ENCODE measurements at places on chromosomes 7 and 10. TPM values are rescaled to one million over a fixed set of nuclear protein-coding genes. Genes with fewer than 3 reads are reported as not detected.

DNA sequence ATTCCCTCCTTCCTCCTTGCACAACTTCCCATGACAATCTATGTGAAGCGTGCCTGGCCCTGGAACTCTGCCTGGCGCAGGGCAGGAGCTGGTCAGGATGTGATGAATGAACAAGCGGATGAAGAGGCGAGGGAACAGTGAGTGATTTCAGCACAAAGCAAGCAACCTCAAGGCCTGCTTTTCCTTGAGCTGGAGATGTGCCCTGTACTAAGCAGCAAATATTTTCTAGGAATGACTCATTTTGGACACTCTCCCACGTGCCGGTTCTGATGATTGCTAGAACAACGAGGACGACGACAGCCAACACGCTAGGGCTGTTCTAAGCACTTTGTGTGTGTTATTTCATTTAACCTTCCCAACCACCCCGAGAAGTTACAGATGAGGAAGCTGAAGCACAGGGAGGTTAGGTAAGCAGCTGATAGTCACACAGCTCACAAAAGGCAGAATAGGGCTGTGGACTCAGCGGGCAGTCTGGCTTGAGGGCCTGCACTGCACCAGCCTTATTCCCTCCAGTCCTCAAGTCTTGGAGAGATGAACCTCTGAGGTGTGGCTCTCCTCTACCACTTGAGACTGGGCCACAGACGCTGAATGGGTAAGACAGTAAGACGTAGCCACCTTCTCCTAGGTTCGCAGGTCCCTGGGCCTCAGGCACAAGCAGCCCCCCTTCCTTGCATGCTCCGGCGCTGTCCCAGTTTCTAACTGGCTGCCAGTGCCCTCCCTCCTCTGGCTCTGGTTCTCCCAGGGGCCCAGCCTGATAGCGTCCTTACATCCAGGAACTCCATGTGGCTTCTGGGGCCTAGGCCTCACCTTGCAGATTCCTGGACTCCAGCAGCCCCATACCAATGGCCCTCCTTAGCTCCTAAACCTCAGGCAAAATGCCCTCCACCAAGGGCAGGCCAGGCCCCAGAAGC, 59.0 kb downstream of the YKT6 start:
- H3K4me1 ChIP-seq: peaks cover 34% of the 10 kb centered on the region
- no peaks in the 10 kb centered on the region for H3K27me3 ChIP-seq
- peak overlapping the region; percentile 64 for H3K27ac ChIP-seq
- no peaks in the 10 kb centered on the region for H3K36me3 ChIP-seq

The MSMB gene
- total RNA-seq: not detected

DNA sequence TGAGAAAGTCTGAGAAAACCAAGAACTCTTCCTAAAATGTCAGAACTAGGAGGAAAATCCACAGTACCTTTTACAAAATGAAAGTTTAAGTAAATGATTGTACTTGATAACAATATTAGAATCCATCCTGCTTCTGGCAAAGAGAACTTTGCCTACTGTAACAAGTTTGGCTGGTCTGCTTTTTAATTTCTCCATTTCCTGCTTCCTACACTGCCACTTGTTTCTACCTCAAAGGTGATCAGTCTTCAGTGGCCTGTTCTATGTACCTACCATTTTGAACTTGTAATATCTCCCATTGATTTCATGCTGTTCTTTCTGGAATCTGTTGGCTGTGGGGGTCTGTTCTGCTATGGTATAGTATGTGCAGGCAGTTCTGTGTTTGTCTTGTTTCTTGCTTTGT, 32.9 kb upstream of the CAPZA2 start:
- no peaks in the 10 kb centered on the region for H3K4me1 ChIP-seq
- H3K4me3 ChIP-seq: no peak overlapping the region
- H3K27me3 ChIP-seq: peaks cover 11% of the 10 kb centered on the region
- H3K27ac ChIP-seq: no peak overlapping the region

GRCh38 chr10:52308251-52309031, 5.6 kb upstream of the DKK1 start:
- H3K27ac ChIP-seq: no peak overlapping the region
- H3K36me3 ChIP-seq: peaks cover 1% of the 10 kb centered on the region
- no peak overlapping the region for H3K4me3 ChIP-seq
- no peaks in the 10 kb centered on the region for H3K4me1 ChIP-seq

DNA sequence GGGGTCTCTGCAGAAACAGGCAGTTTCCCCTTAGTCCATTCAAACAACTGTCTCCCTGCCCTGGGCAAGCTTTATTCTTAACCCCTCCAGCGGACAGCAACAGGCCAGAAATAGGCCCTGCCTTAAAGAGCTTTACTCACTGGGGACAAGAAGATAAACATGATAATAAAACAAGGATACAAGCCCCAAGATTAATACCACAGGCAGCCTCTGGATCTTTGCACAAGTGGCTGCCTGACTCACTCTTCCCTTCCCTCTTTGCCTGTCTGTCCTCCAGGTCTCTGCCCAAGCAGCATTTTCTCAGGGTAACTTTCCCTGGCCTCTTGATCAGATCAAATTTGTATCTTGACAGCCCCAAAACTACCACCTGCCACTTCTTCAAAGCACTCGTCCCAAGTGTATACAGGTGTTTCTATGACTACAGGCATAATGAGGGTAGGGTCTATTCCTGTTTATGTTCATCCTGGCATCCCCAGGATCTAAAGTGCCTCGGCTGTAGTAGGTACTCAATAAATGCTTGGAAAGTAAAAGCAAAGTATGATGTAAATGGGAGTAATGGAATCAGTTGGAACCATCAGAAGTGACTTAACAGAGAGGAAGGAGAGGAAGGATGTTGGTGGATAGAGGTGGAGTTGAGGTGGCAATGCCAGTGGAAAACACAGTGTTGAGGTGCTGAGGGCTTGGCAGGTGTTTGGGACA, 7.0 kb upstream of the CAMK2G start:
- H3K4me1 ChIP-seq: peaks cover 47% of the 10 kb centered on the region
- no peak overlapping the region for H3K4me3 ChIP-seq
- H3K36me3 ChIP-seq: no peaks in the 10 kb centered on the region
- no peak overlapping the region for H3K27ac ChIP-seq
- no peak for DNase-seq

DNA sequence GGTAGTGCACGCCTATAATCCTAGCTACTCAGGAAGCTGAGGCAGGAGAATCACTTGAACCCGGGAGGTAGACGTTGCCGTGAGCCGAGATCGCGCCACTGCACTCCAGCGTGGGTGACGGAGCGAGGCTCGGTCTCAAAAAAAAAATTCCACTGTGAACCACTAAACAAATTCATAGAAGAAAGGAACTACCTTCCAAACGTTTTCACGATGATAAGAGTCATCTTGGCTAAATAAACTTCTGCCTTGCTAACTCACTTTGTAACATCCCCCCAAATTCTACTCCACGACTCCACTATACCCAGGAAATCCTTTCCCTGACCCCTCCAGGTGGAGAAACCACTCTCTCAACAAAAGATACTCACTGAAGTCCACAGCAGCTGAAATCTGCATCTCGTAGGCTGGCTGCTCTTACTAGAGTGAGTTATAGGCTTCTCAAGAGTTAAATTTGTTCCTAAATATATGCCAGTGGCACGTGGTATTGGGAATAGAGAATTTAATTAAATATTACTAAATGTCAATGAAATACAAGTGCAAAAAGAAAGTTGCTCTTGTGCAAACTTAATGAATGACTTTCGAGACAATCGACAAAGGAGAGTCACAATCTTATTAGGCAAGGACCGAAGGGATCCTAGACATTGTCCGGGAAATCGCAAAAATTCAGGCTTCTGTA, 1.6 kb upstream of the GTF2I start:
- DNase-seq: no peak
- peak overlapping the region; percentile 85 for H3K4me3 ChIP-seq
- H3K4me1 ChIP-seq: peaks cover 51% of the 10 kb centered on the region
- peak overlapping the region; percentile 93 for H3K27ac ChIP-seq
- H3K36me3 ChIP-seq: peaks cover 5% of the 10 kb centered on the region

The ITPRID1 gene
- total RNA-seq: not detected

The TMEM26 gene
- total RNA-seq: not detected

The ZNF92 gene
- total RNA-seq: 14.7 TPM

DNA sequence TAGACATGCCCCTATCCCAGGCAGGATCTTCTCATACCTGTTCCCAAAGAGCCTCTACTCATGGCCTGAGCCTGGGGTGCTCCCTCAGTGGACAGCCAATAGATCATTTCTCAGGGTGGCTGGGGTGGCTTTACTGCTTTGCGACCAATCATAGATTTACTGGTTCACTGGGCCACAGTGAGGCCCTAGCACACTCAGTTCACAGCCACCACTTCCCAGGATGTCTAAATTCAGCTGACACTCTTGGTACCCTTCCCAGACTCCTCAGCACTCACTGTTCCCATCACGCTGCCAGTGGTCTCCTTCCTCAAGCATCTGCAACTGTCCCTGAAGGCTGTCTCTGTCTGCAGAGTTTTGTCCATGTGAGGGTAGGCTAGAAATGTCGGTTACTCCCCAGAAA, 50.6 kb downstream of the ARHGAP22 start:
- H3K27me3 ChIP-seq: peaks cover 3% of the 10 kb centered on the region
- no peaks in the 10 kb centered on the region for H3K36me3 ChIP-seq
- no peak overlapping the region for H3K27ac ChIP-seq
- no peak for DNase-seq
- H3K4me1 ChIP-seq: no peaks in the 10 kb centered on the region

DNA sequence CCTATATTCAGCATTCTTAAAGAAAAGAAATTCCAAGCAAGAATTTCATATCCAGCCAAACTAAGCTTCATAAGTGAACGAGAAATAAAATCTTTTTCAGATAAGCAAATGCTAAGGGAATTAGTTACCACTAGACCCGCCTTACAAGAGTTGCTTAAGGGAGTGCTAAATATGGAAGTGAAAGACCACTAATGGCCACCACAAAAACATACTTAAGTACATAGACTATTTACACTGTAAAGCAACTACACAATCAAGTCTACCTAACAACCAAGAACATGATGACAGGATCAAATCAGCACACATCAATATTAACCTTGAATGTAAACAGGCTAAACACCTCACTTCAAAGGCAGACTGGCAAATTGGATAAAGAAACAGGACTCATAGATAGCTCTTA, 42.2 kb upstream of the NME8 start:
- no peak overlapping the region for H3K27ac ChIP-seq
- H3K4me3 ChIP-seq: no peak overlapping the region
- DNase-seq: no peak
- H3K4me1 ChIP-seq: no peaks in the 10 kb centered on the region
- peaks cover 14% of the 10 kb centered on the region for H3K27me3 ChIP-seq
- no peaks in the 10 kb centered on the region for H3K36me3 ChIP-seq

The HOXA10 gene
- total RNA-seq: not detected

GRCh38 chr7:5582532-5582935, 158.9 kb upstream of the TNRC18 start:
- H3K4me3 ChIP-seq: no peak overlapping the region
- H3K27ac ChIP-seq: peak overlapping the region; percentile 23
- H3K4me1 ChIP-seq: no peaks in the 10 kb centered on the region
- DNase-seq: no peak
- H3K27me3 ChIP-seq: peaks cover 22% of the 10 kb centered on the region

GRCh38 chr7:27771111-27771510, 31.1 kb downstream of the TAX1BP1 start:
- no peak overlapping the region for H3K27ac ChIP-seq
- H3K27me3 ChIP-seq: no peaks in the 10 kb centered on the region
- peaks cover 18% of the 10 kb centered on the region for H3K36me3 ChIP-seq

DNA sequence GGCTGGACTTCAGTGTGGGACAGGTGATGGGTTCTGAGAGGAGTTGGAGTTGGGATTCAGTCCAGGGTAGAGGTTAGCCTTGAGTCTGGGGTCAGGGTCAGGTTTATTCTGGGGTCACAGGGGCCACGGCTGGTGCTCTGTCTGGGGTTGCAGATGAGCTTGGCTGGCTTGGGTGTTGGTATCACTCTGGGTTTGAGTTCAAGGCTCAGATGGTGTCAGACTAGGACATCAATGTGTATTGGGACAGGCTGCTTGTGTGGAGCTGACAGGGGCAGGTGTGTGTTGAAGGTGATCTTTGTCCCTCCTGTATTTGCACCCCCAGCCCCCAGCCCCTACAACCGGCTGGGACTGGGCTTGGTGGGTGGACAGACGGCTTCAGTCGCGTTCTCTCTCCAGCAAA, 26.8 kb downstream of the TMEM270 start:
- no peaks in the 10 kb centered on the region for H3K36me3 ChIP-seq
- H3K27me3 ChIP-seq: peaks cover 10% of the 10 kb centered on the region
- H3K27ac ChIP-seq: no peak overlapping the region

DNA sequence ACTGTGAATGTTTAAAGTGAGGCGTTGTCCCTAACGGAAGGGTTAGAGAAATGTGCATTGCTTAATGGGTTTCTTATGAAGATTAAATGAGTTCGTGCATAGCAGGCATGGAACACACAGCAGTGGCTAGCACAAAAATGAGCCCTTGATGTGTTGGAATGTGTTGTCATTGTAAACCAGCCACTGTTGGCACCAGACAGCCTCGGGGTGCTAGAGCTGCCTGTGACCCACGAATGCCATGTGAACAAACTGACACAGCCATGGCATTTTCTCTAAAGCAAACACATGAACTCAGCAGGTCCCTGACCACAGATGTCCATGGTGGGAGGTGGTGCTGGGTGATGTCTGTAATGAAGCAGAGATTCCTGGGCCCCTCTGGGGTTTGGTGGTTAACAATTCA, 111.1 kb upstream of the DPP6 start:
- no peak overlapping the region for H3K27ac ChIP-seq
- H3K27me3 ChIP-seq: no peaks in the 10 kb centered on the region
- H3K36me3 ChIP-seq: no peaks in the 10 kb centered on the region

- no peak overlapping the region for H3K4me3 ChIP-seq
- H3K27ac ChIP-seq: no peak overlapping the region
- H3K36me3 ChIP-seq: no peaks in the 10 kb centered on the region
- H3K27me3 ChIP-seq: peaks cover 7% of the 10 kb centered on the region
These were observed 254.5 kb downstream of the AHR start for GRCh38 chr7:17552952-17553351.

GRCh38 chr7:90345595-90346335, 751 bp upstream of the GTPBP10 start:
- H3K27me3 ChIP-seq: no peaks in the 10 kb centered on the region
- peaks cover 38% of the 10 kb centered on the region for H3K4me1 ChIP-seq
- peak overlapping the region; percentile 91 for H3K4me3 ChIP-seq
- peak overlapping the region; percentile 97 for H3K27ac ChIP-seq
- no peak for DNase-seq

DNA sequence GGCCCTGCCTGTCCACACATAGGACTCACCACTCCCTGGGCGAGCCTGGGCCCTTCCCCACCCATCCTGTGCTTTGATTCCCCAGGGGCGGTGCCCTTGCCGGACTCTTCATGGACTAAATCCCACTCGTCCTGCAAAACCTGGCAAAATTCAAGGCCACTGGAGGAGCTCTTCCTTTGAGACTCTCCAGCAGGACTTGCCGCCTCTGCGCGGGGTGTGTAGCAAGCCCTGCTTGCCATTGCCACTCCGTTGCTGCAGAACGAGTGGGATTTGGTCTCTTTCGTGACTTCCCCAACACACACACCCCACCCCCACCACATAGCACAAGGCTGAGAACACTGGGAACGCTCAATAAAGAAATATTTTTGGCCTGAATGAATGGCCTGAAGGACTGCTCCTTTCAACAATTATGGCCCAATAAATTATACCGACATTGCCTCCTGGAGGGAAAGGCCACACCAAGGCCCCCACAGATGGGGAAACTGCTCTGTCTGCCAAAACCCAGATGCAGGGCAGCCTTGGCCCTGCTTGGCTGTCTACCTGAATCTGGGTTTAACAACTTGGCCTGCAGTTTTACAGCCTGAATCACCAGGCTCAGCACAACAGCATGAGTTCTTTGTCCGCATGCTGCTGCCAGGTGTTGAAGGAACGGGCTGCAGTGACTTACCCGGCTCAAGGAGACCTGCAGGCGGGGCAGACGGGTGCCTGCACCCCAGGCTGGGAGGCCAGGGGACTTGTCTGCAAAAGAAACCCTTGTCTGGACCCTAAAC, 72.8 kb upstream of the KAT6B start:
- no peak overlapping the region for H3K27ac ChIP-seq
- no peaks in the 10 kb centered on the region for H3K36me3 ChIP-seq
- H3K4me1 ChIP-seq: peaks cover 15% of the 10 kb centered on the region
- peaks cover 3% of the 10 kb centered on the region for H3K27me3 ChIP-seq
- H3K4me3 ChIP-seq: no peak overlapping the region
